ENCODE measurements at places on chromosomes 16 and 17.

DNA sequence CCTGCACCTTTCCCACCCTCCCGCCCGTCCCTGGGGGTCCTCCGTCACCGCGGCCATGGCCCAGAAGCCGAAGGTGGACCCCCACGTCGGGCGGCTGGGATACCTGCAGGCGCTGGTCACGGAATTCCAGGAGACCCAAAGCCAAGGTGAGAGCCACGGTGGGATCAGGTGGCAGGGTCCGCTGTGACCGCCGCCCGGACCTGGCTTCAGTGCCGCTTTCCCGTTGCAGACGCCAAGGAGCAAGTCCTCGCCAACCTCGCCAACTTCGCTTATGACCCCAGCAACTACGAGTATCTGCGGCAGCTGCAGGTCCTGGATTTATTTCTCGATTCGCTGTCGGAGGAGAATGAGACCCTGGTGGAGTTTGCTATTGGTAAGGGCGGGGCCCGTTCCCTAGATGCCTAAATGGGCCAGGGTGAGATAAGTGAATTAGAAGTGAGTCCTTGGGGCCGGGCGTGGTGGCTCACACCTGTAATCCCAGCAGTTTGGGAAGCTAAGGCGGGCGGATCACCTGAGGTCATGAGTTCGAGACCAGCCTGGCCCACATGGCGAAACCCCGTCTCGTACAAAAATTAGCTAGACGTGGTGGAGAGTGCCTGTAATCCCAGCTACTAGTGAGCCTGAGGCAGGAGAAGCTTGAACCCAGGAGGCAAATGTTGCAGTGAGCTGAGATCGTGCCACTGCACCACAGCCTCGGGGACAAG is 617 bp downstream of the ARMC7 start:
- DNase-seq = no peak

- peak; percentile 36 for DNase-seq
Measured at GRCh38 chr17:50947782-50948543, 81.8 kb upstream of the TOB1 start.

DNA sequence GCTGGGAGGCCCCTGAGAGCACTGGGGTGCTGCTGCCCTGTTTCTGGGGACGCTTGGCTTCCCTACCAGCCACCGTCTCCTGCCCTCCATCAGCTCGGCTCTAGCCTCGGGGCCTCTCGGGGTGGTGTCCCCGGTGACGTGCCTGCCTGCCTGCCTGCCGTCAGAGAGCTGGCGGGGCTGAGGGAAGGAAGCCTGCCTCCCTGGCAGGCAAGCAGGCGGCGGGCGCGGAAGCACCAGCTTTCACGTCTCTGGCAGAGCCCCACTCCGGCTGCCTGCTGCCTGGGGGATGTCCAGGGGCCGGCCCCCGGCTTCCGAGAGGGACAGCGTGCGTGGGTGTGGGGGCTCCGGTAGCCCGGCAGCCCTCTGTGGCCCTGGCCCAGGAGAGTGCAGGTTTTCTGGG is 9.3 kb downstream of the CENPX start:
- peak; percentile 80 for DNase-seq

DNA sequence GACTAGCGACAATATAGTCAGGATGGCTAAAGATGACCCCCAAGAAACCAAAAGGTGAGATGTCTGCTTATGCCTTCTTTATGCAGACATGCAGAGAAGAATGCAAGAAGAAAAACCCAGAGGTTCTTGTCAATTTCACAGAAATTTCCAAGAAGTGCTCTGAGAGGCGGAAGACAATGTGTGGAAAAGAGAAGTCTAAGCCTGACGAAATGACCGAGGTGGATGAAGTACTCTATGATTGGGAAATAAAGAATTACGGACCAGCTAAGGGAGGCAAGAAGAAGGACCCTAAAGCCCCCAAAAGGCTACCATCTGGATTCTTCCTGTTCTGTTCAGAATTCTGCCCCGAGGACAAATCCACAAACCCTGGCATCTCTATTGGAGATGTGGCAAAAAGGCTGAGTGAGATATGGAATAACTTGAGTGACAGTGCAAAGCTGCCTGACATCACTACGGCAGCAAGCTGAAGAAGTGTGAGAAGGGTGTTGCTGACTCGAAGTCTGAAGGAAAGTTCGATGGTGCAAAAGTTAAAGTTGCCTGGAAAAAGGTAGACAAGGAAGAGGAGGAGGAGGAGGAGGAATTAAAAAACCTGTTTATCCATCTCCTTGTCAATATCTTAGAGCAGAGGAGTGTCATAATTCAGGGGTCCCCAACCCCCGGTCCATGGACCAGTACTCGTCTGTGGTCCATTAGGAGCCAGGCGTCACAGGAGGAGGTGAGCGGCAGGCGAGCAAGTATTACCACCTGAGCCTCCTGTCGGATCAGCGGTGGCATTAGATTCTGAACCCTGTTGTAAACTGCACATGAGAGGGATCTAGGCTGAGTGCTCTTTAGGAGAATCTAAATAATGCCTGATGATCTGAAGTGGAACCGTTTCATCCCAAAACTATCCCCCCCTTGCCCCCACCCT is 25.1 kb upstream of the ADGRG1 start:
- DNase-seq = no peak

DNA sequence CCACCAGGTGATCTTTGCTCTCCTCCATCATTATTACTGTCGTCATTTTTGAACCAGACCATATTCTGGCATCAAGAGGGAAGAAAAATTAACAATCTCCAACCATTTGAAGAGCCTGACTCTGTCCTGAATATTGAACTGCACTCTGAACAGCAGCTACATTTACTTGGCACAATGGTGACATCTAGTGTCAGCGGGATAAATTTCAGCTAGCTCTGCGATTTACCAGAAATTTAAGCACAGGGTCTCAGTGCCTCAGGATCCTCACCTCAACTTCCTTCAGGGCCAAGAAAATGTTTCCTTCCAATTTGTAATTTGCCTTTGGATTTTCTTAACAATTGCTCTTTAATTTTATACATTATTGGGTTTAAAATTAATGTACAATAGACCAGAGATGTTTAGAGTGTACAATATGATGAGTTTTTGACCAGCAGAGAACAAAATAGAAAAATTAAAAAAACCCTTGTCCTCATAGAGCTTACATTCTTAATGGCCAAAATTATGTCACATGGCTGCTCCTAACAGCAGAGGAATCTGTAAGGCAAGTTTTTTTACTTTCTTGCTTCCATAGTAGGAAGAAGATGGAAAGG is 10.7 kb upstream of the ZNF19 start:
- peak; percentile 86 for DNase-seq

GRCh38 chr17:47310186-47310733 is 13.5 kb upstream of the EFCAB13 start:
- DNase-seq = no peak

Data from common myeloid progenitor, CD34-positive (primary cell).